Activated CD4-positive, alpha-beta memory T cell treated with anti-CD3 and anti-CD28 coated beads for 36 hours (primary cell): ENCODE measurements at places on chromosomes 3 and 15. TPM values are rescaled to one million over a fixed set of nuclear protein-coding genes. Genes with fewer than 3 reads are reported as not detected.

FSTL1 gene
- 0.40 TPM for total RNA-seq

GPR62 gene
- not detected for total RNA-seq

EFCC1 gene
- 0.12 TPM for total RNA-seq

MCF2L2 gene
- 3.9 TPM for total RNA-seq

CLRN1 gene
- total RNA-seq = not detected

LYZL4 gene
- not detected for total RNA-seq

NEK10 gene
- total RNA-seq = 0.36 TPM

SEMA3F gene
- 0.17 TPM for total RNA-seq

HRG gene
- total RNA-seq = not detected

GOLGA8J gene
- not detected for total RNA-seq

ZBED2 gene
- 609 TPM for total RNA-seq

CFAP100 gene
- not detected for total RNA-seq

GOLGA6D gene
- total RNA-seq = not detected

CSTA gene
- total RNA-seq = not detected
